ENCODE measurements at places on chromosomes 3 and 15. TPM values are rescaled to one million over a fixed set of nuclear protein-coding genes. Genes with fewer than 3 reads are reported as not detected.
A peak's percentile ranks its signal among the peaks of the same experiment; 100 is the strongest.

DNA sequence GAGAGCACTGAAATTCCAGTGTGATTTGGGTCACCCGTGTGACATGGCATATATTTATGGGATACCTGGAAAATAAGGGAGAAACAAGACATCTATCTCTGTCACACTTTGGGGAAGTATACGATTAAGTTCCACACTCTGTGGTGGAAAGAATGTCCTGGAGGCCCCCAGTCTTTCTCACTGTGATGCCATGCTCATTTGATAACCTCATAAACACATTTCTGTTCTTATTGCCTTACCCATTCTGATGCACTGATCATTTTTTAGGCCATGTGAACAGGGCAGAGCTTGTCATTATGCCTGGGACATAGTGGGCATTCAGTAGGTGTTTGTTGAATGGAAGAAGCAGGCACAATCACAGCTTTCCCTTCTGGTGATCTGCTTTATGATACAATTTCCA is 349.4 kb upstream of the TPRG1 start:
- H3K36me3 ChIP-seq = no peaks in the 10 kb centered on the region
- no peak for DNase-seq
- H3K27me3 ChIP-seq = no peaks in the 10 kb centered on the region
- peaks cover 14% of the 10 kb centered on the region for H3K4me1 ChIP-seq
- no peak overlapping the region for H3K27ac ChIP-seq

The MUC4 gene
- total RNA-seq = 2.4 TPM

DNA sequence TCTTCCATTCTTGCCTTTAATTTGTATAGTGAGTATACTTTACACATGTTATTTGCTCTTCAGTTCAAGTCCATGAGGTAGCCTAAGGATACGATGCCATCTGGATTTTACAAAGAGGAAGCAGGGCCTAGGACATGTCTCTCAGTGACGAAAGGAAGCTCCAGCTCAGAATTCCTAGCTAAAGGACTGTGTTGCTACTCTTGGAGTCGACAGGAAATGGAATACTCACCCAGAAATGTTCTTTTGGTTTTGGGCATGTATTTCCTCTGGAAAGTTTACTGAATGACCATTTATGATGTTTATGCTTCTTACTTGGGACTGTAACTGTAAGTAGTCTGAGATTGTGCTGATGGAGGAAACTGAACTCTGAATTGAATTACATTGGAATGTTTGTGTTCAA is 12.5 kb downstream of the OXNAD1 start:
- peaks cover 13% of the 10 kb centered on the region for H3K36me3 ChIP-seq
- no peak for DNase-seq
- H3K27ac ChIP-seq = no peak overlapping the region
- no peak overlapping the region for H3K4me3 ChIP-seq

DNA sequence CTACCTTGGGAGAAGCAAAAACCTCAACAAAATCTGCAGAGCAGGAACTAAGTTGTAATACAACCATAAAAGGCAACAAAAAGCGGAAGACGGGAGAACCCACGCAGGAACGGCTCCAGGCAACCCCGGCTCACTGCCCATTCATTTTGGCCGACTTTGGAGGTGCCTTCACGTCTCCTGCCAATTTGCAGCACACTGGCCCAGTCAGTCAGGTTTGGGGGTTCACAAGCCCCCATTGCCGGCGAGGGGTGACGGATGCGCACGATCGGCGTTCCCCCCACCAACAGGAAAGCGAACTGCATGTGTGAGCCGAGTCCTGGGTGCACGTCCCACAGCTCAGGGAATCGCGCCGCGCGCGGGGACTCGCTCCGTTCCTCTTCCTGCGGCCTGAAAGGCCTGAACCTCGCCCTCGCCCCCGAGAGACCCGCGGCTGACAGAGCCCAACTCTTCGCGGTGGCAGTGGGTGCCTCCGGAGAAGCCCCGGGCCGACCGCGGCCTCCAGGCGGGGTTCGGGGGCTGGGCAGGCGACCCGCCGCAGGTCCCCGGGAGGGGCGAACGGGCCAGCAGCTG is 463 bp downstream of the TERC start:
- no peak for DNase-seq
- H3K4me1 ChIP-seq = peaks cover 4% of the 10 kb centered on the region
- H3K4me3 ChIP-seq = peak overlapping the region; percentile 88
- H3K36me3 ChIP-seq = peaks cover 9% of the 10 kb centered on the region
- H3K27me3 ChIP-seq = no peaks in the 10 kb centered on the region
- peak overlapping the region; percentile 91 for H3K27ac ChIP-seq

GRCh38 chr3:123341-123740 is 73.2 kb upstream of the CHL1 start:
- H3K36me3 ChIP-seq = no peaks in the 10 kb centered on the region
- DNase-seq = no peak
- H3K27ac ChIP-seq = no peak overlapping the region
- H3K27me3 ChIP-seq = no peaks in the 10 kb centered on the region

The PAK2 gene
- 58.6 TPM for total RNA-seq

- no peak overlapping the region for H3K27ac ChIP-seq
- H3K36me3 ChIP-seq = peaks cover 23% of the 10 kb centered on the region
- H3K4me3 ChIP-seq = no peak overlapping the region
- H3K27me3 ChIP-seq = no peaks in the 10 kb centered on the region
These were observed 44.4 kb upstream of the C3orf38 start for GRCh38 chr3:88105325-88105724.

DNA sequence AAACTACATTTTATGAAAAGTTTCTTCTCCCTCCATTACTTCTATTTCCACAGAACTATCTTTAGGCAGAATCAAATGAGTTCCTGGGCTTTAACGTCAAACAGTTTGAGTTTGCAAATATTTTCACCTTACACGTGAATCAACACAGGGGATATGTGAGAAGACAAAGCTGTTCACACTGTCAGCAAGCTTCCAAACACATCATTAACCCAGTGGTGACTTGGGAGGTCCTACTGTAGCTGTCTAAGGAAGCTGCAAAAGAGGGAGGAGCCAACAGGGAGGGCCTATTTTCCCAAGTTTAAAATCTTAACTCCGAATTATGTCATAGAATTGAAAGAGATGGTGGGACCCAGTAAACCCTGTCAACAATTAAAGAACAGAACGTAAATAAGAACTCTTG is 337.8 kb upstream of the DNAJC19 start:
- no peak overlapping the region for H3K27ac ChIP-seq
- H3K36me3 ChIP-seq = no peaks in the 10 kb centered on the region
- H3K4me1 ChIP-seq = no peaks in the 10 kb centered on the region
- DNase-seq = no peak
- peaks cover 32% of the 10 kb centered on the region for H3K27me3 ChIP-seq

DNA sequence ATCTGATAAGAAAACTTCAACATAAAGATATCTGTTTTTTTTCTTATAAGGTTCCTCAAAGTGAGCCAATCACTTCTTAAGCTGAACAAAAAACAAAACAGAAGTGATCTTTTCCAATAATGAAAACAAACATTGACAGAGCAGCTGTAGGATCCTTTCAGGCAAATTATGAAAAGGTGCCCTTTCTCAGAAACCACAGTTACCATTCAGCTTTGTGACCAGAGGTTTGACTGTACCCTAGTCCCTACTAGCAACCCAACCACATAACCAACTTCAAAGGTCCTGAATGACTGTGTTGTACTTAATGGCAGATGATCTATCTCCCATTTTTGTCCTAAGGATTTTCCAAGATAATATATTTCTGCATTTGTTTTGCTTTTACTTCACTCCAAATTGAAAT is 39.4 kb upstream of the CCR2 start:
- H3K27me3 ChIP-seq = peaks cover 12% of the 10 kb centered on the region
- H3K27ac ChIP-seq = no peak overlapping the region
- no peak for DNase-seq
- H3K36me3 ChIP-seq = no peaks in the 10 kb centered on the region
- H3K4me3 ChIP-seq = no peak overlapping the region

The C3orf20 gene
- total RNA-seq = 0.24 TPM

The COPB2 gene
- 164 TPM for total RNA-seq

DNA sequence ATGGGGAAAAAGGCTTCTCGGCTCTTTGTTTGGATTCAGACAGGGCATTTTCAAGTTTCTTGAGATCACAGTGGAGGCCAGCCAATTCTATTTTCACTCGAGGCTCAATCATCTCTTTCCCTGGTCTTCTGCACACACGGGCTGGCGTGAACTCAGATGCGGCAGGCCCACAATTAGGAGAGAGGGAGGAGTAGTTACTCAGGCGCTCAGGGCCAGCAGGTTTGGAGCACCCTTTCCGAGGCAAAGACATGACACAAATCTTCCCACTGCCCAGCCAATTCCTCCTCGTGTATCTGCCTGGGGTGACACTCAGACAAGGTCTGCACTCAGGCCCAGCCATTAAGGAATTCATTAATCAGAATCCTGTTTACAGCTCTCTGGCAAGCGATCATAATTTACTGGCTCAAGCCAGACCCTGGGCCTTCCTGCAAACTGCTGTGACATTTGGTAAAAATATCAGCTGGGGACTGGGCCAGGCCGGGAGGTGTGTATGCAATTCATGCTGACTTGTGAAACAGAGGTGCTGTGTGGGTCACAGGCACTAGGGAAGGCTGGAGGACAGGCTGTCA is 68.1 kb upstream of the TLE3 start:
- DNase-seq = no peak
- H3K4me3 ChIP-seq = peak overlapping the region; percentile 46
- peak overlapping the region; percentile 87 for H3K27ac ChIP-seq
- peaks cover 41% of the 10 kb centered on the region for H3K27me3 ChIP-seq
- H3K4me1 ChIP-seq = peaks cover 29% of the 10 kb centered on the region

DNA sequence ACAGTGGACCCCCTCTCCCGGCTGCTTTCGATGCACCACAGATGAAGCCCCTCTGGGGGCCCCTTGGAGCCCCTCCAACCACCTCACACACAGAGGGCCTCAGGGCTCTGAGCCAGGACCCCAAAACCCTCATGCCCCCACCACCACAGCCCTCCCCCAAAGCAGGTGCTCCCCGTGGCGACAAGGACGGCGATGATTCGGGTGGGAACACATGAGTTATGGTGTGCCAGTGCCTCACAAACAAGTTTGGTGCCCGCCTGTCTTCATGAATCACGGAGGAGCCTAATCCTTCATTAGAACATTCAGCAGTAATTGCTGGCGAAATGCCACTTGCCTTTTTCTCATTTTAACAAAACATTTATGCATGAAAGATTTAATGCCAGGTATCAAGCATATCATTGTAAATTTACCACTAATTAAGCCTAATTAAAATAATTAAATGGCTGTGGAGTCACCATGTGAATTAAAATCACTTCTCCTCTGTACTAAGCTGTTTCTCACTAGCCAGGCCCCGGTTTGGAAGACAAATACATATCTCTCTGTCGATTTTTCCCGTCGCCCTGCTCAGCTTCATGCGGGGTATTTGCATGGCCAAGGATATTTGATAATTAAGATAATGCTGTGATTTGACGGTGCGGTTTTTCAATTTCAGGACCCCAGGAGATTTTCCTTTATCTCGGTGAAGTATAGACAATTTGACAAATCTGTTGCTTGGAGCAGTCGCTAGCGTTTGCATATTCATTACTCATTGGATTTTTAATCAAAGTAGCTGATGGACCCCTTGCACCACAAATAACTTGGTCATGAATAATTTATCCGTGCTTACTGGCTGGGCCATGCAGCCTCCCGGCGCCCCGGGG is 157.0 kb downstream of the TLE3 start:
- no peak overlapping the region for H3K4me3 ChIP-seq
- no peak overlapping the region for H3K27ac ChIP-seq
- no peak for DNase-seq

The CDV3 gene
- 162 TPM for total RNA-seq

DNA sequence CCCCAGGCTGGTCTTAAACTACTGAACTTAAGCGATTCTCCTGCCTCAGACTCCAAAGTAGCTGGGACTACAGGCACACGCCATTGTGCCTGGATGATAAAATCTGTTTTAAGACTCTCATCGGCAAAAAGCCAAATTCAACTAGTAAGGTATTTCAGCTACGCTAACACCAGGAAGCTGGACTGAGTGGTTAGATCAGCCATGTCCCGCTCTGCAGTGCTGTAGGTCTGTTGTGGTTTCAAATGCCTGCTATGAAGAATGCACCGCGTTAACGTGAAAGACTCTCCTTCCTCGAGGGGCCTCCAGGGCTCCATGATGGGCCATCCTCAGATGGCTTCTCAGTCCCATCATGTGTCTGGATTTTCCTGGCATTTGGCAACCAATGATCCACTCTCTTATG is 70.2 kb downstream of the PCOLCE2 start:
- H3K27ac ChIP-seq = no peak overlapping the region
- H3K27me3 ChIP-seq = no peaks in the 10 kb centered on the region
- peaks cover 11% of the 10 kb centered on the region for H3K4me1 ChIP-seq

GRCh38 chr3:178289544-178290160 is 246.6 kb upstream of the KCNMB2 start:
- H3K4me1 ChIP-seq = peaks cover 9% of the 10 kb centered on the region
- H3K36me3 ChIP-seq = no peaks in the 10 kb centered on the region
- no peak for DNase-seq
- no peaks in the 10 kb centered on the region for H3K27me3 ChIP-seq
- H3K27ac ChIP-seq = no peak overlapping the region

The PLA2G4B gene
- total RNA-seq = 19.9 TPM

GRCh38 chr3:134527037-134527436 is 41.2 kb downstream of the CEP63 start:
- no peaks in the 10 kb centered on the region for H3K27me3 ChIP-seq
- H3K4me1 ChIP-seq = no peaks in the 10 kb centered on the region
- no peak for DNase-seq
- peaks cover 39% of the 10 kb centered on the region for H3K36me3 ChIP-seq
- no peak overlapping the region for H3K4me3 ChIP-seq

DNA sequence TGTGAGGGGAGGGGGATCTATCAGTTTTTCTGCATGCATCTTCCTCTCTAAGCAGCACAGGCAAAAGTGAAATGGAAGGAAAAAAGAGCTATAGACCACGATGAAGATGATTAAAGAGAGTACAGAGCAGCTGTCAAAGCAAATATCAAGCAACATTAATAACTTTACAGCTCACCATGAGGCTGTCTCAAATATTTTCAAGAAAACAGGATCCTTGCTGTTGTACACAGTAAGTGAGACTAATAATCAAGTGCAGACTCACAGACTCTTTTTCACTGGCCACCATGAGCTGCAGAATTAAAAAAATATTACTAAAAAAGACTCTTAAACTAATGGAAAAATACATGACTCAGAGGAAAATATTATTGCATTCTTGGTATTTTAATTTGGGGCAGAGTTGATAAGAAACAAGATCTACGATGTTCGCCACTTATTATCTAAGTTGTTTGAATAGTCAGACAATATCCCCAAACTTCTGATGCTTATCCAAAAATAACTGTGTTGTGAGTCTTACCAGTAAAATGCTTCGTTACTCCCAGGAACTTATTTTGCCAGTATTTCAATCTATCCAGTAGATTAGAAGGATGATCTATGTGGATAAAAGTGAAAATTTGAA is 817.5 kb upstream of the ALCAM start:
- DNase-seq = no peak
- H3K4me3 ChIP-seq = no peak overlapping the region
- no peaks in the 10 kb centered on the region for H3K27me3 ChIP-seq
- no peak overlapping the region for H3K27ac ChIP-seq

- H3K4me1 ChIP-seq = no peaks in the 10 kb centered on the region
- no peak overlapping the region for H3K27ac ChIP-seq
- DNase-seq = no peak
These were observed 335.3 kb upstream of the NECTIN3 start for GRCh38 chr3:110736332-110736731.

GRCh38 chr3:149005416-149005815 is 14.1 kb downstream of the GYG1 start:
- H3K4me1 ChIP-seq = no peaks in the 10 kb centered on the region
- no peaks in the 10 kb centered on the region for H3K27me3 ChIP-seq
- no peak for DNase-seq
- H3K4me3 ChIP-seq = no peak overlapping the region
- no peak overlapping the region for H3K27ac ChIP-seq
- peaks cover 14% of the 10 kb centered on the region for H3K36me3 ChIP-seq

- no peaks in the 10 kb centered on the region for H3K4me1 ChIP-seq
- no peaks in the 10 kb centered on the region for H3K36me3 ChIP-seq
- H3K27me3 ChIP-seq = peaks cover 70% of the 10 kb centered on the region
- no peak overlapping the region for H3K27ac ChIP-seq
These were observed 18.3 kb upstream of the EPHB3 start for GRCh38 chr3:184543256-184543655.
